Pulmonary artery endothelial cell (primary cell): ENCODE measurements at places on chromosomes 7 and 10. TPM values are rescaled to one million over a fixed set of nuclear protein-coding genes. Genes with fewer than 3 reads are reported as not detected.

Gene CUEDC2
- 44.3 and 55.8 TPM in 2 replicates for total RNA-seq

Gene IGF2BP3
- total RNA-seq: 58.8 and 81.2 TPM in 2 replicates

DNA sequence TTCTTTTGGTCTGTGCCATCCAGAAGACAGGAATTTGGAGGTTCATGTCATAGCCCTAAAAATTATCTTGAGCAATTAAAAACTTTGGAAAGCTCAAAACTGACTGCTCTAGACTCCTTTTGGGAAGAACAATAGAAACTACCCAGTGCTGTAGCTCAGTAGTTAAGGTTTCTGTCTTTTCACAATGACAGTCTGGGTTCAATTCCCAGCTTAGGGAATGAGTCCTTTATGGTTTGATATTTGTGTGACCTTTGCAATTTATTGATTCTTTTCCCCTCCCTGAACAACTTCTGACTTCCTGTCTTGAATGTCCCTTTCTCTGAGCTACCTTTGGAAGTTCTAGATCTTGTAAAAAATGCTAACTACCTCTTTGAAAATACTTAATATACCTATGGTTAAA is 603.3 kb upstream of the IGFBP3 start:
- DNase-seq: no peak

GRCh38 chr10:26567351-26567721 is 129.2 kb downstream of the APBB1IP start:
- DNase-seq: no peak

DNA sequence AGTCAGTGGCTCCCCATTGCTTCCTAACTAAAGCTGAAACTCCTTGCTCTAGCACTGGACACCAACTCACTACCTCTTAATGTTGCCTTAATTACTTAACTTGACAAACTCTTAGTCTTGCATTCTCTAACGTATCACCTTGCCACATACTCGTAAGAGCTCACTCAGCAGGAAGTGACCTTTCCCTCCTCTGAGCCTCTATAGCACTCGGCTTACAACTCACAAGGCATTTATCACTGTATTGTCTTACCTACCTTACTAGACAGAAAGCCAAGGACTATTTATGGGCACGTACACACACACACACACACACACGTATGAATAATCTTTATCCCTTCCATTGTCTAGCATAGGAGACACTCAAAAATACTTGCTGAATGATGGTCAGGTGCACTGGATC is 21.2 kb downstream of the CEP41 start:
- DNase-seq: no peak

- no peak for DNase-seq
Observed at GRCh38 chr10:5951721-5952407, 25.5 kb downstream of the IL15RA start.

- no peak for DNase-seq
Observed at GRCh38 chr10:122725768-122726167, 26.1 kb upstream of the C10orf120 start.

DNA sequence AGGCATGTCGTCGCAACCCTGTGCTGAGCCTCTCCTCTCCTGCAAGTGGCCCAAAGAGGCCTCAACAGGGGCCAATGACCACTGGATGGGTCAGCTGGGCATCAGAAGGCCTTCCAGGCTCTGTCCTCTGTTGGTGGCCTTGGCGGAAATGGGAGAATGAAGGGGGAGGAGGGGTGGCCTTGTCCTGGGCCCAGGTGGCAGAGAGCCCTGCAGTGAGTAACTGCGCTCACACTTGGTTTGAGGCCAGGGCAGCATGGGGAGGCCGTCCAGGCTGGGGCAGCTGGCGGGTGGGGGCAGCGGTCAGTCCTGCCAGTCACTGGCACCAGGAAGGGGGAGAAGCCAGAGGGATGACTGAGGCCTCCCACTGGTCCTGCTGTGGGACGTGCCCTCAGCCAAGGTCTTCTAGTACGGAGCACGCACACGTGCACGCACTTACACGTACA is 59.8 kb downstream of the LHPP start:
- DNase-seq: no peak

- DNase-seq: no peak
Observed at GRCh38 chr7:117907049-117907640, 33.9 kb upstream of the CTTNBP2 start.

Gene CYP26C1
- total RNA-seq: 0.33 and 0.56 TPM in 2 replicates

- no peak for DNase-seq
Observed at GRCh38 chr7:55504967-55505658, 67.2 kb downstream of the VOPP1 start.

DNA sequence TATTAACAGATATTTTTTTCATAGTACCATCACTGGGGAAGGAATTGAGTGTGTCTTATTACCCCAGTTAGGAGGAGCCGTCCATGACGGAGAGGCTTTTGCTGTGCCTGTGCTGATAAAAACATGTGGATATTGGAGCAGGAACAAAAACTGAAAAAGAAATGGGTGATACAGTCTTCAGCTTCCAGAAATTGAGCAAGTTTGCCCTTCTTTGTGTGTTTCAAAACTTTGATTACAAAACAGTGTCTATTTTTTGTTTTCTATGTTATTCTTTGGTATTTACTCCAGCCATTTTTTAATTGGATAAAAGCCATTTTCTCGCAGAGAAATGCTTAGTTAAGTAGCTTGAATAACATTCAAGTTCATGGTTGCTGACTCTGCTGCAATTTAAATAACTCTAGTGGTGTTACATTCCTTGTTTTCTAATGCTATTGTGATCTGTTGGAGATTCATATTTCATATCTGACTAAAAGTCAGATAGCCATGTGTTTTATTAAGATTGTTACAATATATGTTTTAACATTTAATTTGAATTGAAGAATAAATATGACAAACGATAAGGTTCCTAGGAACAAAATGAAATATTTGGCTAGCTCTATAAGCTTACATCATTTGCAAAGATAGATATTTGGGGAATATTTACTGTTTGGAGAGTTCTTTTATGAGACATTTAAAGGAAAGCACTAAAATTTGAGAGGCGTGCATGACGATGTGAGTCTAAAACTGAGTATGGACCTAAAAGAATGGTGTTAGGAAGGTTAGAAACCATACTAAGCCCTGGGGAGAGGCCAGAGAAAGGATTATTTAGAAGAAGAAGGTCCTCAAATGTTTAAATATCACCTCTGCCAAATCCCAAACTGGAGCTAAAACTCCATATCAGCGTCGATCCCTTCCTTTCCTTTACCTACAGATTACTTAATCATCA is 747.3 kb upstream of the CELF2 start:
- DNase-seq: no peak

- no peak for DNase-seq
Observed at GRCh38 chr7:70406186-70406949, 725.6 kb upstream of the GALNT17 start.

DNA sequence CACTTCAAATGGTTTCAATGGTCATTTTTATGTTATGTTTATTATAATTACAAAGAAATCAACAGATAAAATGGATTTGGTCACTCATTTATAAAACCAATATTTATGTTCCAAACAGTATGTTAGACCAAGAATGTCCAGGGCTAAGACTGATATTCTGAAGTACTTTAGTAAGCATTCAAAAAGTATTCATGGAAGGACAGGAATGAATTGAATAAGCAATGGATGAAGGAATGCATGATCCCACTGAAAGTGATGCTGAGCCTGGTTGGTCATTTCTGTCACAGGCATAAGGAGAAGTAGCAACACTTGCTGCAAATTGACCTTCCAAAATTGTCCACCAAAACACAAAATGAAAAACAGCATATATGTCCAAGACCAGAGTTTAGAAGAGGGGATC is 189.0 kb upstream of the CELF2 start:
- DNase-seq: no peak

GRCh38 chr7:65749518-65749917 is 123.4 kb upstream of the VKORC1L1 start:
- DNase-seq: no peak

DNA sequence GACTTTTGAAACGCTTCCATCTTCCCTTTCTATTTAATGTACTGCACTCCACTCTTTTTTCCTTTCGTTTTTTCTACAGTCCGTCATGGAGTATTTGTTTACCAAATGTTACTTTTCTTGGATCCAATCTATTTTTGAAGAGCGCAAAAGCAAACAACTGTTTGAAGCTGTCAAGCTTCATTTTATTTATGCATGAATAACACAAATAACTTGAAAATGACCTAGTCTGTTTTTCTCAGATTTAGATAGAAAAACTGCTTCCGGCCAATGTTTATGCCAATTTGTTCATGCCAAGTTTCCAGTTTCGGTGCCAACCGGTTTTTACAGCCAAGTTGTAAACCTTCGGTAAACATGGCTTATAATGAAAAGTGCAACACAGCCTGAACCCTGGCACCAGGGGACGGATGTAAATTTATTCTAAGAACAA is 150.9 kb upstream of the KLF6 start:
- peak; percentile 85 for DNase-seq

DNA sequence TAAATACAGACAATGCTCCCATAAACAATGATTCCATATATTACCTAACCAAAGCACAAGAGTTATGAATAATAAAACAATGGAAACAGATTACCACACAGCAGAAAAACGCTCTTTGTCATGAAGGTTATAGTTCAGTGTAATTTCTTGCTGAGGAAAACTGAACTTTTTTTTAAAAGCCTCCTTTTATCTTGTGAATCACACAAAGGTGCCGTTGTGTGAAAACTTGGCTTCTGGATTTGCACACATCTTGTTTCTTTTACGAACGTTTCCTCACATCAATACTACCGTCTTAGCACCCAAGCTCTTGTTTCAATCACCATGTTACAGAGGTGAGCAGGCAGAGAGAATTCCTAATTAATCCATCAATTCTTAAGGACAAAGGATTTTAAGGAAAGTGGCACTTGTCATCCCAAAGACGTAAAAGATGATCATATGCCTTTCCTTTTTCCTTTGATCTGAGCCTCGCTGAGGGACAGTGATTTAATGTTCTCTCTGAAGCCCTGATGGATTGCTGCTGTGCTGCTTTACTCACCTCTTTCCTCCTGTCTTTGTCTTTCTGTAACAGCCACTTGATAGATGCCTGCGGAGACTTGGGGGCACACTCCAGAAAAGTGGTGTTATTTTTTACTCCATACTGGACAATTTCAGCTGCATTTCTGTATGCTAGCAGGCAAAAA is 110.1 kb downstream of the CD36 start:
- no peak for DNase-seq

DNA sequence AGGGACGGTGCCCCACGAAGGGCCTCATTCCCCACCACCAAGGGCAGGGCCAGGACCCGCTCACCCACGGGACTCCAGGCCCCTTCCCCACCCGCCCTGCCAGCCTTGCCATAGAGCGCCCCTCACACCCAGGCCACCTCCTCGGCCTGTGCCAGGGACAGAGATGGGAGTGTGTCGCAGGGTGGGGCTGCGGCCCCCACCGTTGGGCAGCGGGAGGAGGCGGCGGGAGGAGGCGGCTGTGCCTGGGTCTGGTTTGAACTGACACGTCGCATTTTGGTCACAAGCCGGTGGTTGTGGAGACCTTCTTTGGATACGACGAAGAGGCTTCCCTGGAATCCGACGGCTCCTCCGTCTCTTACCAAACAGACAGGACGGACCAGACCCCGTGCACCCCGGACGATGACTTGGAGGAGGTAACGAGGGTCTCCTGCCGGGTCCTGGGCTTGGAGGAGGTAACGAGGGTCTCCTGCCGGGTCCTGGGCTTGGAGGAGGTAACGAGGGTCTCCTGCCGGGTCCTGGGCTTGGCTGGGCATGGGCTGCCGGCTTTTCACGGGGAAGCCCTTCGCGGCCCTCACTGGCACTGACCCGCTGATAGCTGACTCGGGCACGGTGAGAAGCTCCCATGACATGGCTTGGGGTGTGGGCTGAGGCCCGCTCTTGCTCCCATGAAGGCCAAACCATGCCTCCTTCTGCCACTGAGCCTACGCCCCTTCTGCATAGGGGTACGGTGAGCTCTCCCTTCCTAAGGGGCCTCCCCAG is 46.4 kb upstream of the DPYSL4 start:
- no peak for DNase-seq

GRCh38 chr7:5510426-5511045 is 86.9 kb upstream of the TNRC18 start:
- DNase-seq: no peak

DNA sequence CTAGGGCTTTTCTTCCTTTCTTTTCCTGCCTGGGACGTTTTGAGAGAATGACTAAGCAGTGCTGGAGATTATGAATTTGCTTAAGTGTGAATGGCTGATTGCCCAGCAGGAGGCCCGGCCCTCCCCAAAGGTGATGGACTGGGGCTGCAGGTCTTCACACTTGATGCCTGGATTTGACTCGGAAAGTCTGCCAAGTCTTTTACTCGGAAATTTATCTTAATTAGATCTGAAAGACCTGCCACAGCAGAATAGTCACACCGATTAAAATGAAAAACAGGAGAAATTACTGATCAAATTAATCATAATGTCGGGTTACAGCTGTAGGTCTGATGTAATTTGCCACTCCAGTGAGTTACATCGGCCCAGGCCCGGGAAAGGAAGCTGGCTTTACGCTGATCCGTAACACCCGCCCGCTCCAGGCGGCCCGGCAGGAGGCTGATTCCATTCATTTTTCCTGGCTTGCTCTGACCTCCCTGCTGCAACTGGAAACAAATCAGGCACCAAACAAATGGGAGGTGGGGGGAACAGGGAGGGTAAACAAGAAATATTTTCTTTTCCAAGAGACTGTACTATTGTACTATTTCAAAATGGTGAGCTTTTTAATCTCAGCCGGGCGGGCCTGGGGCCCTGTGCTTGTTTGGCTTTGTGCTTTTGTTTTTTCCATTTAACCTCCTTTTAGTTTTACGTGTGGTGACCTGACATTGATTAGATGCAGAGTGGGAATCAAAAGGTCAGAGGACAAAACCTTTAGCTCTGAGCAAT is 212.4 kb upstream of the YAE1 start:
- DNase-seq: no peak

- no peak for DNase-seq
Observed at GRCh38 chr7:116731445-116732335, 59.7 kb downstream of the MET start.

Gene CCAR1
- 30.9 and 40.4 TPM in 2 replicates for total RNA-seq

GRCh38 chr10:20984662-20985061 is 87.6 kb upstream of the NEBL start:
- DNase-seq: no peak

DNA sequence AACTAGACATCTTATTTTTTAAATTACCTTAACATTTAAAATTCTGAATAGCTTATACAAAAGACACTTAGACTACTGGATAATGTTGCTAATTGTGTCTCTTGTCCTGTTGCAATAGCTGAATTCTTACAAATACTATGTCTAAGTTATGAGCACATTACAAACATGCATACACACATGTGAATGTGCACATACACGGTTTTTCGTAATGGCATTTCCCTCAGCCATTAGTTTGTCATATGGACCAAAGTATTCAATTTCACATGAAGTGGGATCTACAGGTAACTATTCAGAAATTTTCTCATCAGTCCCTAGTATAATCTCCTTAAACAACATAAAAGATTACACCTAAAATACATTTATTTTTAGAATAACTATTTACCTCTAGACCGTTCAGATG is 178.6 kb upstream of the BET1 start:
- no peak for DNase-seq
